ENCODE measurements at places on chromosomes 1 and 21.

DNA sequence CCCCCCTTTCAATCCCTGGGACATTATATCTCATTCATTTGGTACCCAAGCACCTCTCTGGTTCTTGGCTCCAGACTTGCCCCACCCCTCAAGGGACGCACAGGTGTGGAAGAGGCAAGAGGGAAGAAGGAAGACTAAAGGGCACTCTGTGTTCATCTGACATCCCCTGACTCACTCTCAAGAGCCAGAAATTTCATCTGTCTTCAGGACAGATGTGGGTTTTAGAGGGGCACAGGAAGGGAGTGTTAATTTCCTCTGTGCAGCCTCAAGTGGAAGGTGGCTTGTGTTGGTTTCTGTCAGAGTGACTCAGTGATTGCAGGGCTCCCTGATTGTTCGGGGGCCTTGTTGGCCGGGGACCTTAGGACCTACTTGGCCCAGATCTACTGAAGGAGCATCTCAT is 2.4 kb downstream of the C2CD4D start:
- DNase-seq = no peak

DNA sequence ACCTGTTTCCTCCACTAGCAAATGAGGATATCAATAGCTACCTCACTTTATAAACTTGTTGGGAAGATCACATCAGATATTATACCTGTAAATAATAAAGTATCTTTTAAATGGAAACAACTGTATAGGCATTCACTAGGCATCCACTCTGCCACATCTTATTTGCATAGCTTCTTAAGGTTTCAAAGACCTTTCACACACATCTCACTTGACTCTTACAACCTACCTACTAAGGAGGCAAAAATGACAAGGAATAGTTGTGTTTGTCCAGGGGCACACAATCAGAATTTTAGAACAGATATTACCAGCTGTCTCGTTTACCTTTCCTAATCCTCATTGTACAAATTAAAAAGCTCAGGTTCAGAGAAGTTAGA is 51.5 kb downstream of the VANGL2 start:
- no peak for DNase-seq

DNA sequence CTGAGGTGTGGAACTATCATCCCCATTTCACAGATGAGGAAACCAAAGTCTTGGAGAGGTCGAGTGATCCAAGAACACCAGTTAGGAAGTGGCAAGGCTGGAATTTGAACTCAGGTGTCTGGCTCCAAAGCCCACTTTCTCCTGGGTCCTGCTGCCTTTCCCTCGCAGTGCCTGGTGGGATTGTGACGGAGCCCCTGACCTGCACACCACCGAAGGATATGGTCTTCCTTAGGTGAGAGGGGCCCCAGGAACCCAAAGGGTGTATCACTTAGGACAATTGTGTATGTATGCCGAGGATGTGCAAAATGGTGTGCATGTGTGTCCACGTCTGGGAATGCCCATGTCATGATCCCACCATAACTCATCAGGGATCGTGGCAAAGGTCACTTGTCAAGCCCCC is 392.7 kb downstream of the MATN1 start:
- no peak for DNase-seq

DNA sequence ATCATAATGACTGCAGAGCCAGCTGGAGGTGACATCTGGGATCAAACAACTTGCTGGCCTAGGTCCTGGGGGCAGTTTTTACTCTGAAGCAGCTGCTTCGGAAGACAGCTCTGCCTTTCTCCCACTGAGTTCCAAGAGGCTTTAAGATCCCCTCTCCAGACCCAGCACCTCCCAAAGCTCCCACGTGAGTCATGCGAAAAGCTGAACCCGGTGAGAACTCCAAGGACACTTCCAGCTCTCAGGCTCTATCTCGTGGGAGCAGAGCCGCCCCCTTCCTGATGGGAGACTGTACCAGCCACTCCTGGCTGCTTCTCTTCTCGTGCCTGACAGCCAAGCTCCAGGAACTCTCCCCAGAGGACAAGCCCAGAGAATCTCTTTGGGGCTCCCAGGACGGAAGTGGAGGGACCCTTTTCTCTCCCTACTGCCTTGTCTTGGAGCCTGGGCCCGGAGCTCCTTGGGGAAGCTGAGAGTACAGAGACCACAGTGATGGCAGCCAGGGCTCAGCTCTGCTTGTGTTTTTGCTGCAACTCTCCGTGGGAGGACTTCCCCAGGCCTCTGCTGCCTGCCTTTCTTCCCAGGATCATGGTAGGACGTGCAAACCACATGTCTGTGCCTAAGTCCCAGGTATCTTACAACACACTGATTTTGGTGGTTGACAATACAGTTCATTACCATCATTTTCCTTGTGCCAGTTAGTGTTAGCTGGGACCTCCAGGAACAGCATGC is 40.6 kb downstream of the STUM start:
- DNase-seq = no peak

Data from GM04504 (cell line).